Stimulated activated CD8-positive, alpha-beta memory T cell treated with anti-CD3 and anti-CD28 coated beads, Interleukin-15, amount 100 ng/mL, for 4 hours (primary cell): ENCODE measurements at places on chromosomes 4 and X.

GRCh38 chr4:134313591-134313990 lies 112.0 kb upstream of the PABPC4L start:
- no peak for DNase-seq

DNA sequence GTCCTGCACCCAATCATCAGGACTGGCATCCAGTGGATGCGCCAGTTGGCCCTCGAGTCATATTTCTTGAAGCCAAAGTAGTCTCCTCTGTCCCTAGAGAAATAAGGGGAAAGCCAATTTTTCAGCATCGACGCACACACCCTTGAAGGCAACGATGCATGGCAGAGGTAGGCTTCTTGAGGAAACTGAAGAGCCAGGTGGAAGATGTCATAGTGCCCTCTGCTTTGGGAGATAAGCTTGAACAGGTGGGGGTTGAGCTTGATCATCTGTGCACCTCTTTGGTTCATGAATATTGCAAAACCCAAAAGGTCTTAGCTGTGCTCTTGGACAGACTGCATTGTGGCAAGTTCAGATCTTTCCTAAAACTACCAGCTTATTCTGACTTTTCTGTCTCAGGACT lies 34.6 kb upstream of the WDR1 start:
- no peak for DNase-seq

GRCh38 chr4:80852061-80852460 lies 178.4 kb upstream of the BMP3 start:
- no peak for DNase-seq

- DNase-seq, result no peak
Observed at GRCh38 chr4:48991357-48991756, 5.3 kb downstream of the CWH43 start.

DNA sequence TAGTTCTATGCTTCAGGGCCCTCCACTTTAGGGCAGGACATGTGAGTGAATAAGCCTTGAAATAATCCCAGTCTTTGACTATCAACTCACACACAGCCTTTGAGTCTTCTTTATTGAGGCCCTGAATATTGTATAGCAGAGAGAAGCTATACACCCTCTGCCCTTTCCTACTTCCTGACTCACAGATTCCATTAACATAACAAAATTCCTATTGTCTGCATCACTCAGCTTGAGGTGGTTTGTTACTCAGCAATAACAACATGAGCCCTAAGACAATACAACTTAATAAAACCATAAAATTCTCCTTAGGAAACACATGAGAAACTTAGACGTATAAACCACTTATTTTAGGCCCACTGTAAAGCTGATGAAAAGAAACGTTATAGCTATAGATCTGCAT lies 680.3 kb upstream of the DIAPH2 start:
- DNase-seq, result no peak

- DNase-seq, result no peak
Observed at GRCh38 chrX:139120760-139121159, 409.2 kb upstream of the FGF13 start.

DNA sequence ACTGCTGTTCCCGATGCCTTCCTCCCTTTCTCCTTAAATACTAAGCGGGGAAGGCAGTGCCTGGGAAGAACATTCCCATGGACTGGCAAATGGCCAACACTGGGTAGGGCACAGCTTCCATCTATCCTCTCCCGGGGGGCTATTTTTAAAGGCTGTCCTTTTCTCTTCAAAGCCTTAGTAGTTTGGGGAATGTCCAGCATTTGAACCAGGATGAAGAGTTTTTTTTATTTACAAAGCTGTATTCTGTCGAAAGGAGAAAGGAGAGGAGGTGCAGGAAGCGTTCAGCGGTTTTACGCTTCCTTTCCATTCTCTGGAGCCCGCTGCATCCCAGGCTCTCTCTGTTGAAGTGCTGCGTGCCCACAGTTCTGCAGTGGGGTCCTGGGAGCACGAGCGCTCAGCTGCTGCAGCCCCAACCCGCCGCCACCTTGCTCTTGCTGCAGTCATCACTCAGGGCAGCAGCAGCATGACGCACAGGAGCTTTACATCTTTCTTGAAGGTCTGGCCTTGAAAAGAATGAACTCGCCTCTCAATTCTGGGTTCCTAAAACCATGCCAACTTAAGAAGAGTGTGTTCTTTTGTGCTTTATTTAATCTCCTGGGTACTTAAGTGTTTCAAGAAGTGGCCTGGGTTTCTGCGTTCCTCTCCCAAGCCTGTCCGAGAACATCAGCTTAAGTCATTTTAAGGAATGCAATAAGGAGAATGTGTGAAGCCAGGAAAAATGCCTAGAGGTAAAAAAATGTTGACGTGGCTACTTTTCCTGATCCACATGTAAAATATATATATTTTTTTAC lies 427.2 kb downstream of the MAPK10 start:
- no peak for DNase-seq

- no peak for DNase-seq
Observed at GRCh38 chr4:15375667-15376066, 52.2 kb upstream of the C1QTNF7 start.
